ENCODE measurements at places on chromosomes 2 and 18.

DNA sequence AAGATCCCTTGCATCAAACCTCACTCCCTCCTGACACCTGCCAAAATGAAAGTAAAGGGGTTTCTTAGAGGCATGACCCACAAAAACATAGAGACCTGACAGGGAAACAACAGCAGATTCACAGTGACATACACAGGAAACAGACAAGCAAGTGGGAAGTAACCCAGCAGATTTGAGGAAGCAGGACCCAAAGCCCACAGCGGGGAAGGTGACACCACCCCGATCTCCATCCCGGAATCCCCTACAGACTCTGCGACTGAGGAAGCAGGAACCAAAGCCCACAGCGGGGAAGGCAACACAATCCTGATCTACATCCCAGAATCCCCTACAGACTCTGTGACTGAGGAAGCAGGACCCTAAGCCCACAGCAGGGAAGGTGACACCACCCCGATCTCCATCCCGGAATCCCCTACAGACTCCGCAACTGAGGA, 21.6 kb downstream of the CIB4 start:
- DNase-seq: no peak

DNA sequence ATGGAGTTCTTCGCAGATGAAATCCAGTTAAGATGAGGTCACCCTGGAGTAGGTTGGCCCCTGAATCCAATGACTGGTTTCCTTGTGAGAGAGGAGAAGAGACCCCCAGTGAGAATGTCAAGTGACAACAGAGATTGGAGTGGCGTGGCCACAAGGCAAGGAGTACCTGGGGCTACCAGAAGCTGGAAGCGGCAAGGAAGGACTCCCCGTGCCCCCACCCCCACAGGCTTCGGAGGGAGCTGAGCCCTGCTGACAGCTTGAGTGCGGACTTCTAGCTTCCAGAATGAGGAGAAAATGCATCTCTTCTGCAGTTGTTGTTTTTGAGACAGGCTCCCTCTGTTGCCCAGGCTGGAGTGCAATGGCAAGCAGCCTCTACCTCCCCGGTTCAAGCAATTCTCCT, 78.0 kb upstream of the HPCAL1 start:
- DNase-seq: no peak

DNA sequence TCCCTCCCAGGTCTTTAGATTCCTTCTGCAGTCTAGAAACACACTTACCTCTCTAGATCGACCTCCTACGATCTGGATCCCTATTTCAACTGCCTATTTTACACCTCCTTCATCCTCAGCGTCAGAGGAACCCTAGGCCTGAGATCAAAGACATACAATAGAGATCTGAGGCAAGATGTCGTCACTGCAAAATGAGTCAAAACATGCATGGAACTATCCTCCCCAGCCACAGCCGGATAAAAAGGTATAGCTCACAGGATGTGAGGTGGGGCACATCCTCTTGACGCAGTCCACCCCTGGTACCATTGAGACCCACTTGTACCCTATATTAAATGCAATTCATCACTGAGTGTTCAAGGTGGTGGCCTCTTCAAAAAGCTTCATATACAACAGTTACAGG, 63.7 kb upstream of the DNAJC10 start:
- peak; percentile 51 for DNase-seq

- DNase-seq: no peak
These were observed 47.2 kb downstream of the SDC1 start for GRCh38 chr2:20177556-20178248.

DNA sequence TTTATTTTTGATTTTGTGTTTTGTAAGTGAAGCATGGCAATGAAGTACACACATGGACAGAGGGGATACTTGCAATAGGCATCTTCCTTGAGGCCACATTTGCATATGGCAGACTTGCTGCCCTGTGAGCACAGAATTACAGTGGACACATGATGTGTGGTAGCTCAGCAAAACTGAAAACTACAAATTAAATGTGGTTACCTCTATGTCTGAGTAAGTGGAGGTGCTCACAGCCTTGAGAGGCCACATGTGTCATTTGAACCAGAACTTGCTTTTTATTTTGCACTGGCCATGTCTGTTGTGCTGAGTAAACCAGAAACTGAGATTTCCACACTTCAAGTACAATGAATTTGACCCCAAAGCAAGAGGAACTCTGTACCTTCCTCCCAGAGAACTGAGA, 998.5 kb upstream of the NXPH2 start:
- DNase-seq: no peak

DNA sequence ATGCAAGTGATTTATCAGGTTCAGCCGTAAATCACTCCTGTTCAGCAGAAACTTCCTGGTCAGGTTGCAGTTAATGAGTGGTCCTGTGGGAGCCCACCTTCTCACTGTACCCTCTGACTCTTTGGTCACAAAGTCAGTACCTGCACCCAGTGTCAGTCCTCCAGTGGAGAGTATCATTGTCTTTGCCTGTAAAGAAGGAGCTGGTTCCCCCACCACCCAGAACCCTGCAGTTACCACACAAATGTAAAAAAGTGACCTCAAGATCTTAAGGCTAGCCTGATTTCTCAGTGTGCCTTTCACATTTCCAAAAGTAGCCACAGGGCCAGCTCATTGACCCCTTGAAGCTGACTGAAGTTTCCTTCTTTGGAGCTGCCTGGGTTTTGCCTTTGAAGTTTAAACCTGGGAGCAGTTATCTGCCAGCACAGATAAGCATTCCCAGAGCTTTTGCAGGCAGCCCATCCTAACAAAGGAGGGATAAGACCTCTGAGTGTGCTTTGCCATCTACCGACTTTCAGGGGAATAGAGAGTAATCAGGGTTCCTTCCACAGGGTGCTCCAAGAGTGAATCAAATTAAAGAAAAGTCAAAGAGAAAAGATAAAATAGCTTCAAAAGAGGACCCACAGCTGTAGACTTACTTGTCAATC, 725.2 kb downstream of the CPS1 start:
- no peak for DNase-seq

DNA sequence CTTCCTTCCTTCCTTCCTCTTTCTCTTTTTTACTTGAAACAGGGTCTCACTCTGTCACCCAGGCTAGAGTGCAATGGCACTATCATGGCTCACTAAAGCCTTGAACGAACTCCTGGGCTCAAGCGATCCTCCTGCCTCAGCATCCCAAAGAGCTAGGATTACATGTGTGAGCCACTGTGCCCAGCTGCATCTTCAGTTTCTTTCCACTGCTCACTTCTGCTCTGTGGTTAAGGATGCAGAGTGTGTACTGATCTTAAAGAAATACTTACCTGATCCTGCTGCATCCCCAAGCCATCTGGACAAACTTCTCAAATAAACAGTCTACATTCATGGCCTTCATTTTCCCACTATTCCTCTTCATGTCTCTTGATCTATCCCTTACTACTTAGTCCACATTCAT, 13.0 kb downstream of the DPP4 start:
- DNase-seq: no peak

DNA sequence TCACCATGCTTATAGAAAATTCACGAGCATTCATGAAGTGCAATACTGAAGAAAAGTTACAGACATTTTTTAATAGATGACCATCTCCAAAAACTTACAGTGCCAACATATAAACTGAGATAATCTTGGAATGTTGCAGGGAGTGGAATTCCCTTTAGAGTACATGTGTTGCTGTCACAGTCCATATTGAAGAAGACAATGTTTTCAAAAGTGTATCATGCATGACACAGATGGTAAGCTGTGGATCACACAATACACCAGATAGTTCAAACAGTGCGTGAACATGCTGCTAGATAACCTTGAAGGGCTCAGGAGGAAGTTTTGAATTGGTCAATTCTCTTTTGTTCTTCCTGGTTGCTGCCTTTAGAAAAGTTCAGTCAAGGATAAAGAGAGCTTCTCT, 1644.3 kb upstream of the NXPH2 start:
- DNase-seq: no peak

- no peak for DNase-seq
These were observed 41.0 kb downstream of the SPP2 start for GRCh38 chr2:234091432-234091879.

- DNase-seq: no peak
These were observed 97.4 kb downstream of the MEP1B start for GRCh38 chr18:32287249-32287648.

- no peak for DNase-seq
These were observed 75.0 kb downstream of the CERS6 start for GRCh38 chr2:168530982-168531622.

DNA sequence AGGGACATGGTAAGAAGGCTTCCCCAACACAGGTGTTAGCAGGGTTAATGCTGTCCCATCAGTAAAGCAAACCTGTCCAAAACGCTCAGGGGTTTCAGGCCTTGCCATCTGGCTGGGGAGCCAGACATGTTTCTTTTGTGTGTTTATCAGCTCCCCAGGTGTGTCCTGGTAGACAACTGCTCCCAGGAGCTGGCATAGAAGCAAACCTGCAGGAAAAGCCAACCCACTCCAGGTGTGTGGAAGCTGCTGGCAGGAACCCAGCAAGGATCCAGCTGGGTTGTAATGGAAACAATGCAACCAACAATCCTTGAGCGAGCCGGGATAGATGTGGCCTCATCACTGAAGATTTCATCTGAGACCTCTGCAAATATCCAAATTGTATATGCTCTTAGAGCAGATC, 123.1 kb downstream of the RAB3GAP1 start:
- DNase-seq: no peak

GRCh38 chr18:28411806-28412205, 234.9 kb upstream of the CDH2 start:
- no peak for DNase-seq

DNA sequence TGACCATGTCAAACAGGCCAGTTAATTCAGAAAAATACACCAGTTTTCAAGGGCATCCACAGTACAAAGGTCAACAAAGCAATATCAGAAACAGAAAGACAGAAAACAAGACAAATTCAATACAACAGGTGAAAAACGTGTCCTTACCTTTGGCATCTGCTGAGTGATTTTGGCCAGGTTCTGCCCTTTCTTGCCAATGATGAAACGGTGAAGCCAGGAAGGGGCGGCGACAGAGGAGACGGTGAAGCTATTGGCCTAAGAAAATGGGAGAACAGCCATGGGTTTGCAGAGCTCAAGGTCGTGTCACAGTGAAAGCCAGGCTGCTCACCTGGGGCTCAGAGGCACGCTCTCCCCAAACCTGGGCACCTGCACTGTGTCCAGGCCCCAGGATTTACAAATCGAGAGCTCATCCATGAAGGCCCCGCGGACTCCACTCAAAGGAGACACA, 60.5 kb downstream of the HDLBP start:
- DNase-seq: no peak

GRCh38 chr2:190742431-190742830, 93.5 kb downstream of the NAB1 start:
- DNase-seq: no peak

DNA sequence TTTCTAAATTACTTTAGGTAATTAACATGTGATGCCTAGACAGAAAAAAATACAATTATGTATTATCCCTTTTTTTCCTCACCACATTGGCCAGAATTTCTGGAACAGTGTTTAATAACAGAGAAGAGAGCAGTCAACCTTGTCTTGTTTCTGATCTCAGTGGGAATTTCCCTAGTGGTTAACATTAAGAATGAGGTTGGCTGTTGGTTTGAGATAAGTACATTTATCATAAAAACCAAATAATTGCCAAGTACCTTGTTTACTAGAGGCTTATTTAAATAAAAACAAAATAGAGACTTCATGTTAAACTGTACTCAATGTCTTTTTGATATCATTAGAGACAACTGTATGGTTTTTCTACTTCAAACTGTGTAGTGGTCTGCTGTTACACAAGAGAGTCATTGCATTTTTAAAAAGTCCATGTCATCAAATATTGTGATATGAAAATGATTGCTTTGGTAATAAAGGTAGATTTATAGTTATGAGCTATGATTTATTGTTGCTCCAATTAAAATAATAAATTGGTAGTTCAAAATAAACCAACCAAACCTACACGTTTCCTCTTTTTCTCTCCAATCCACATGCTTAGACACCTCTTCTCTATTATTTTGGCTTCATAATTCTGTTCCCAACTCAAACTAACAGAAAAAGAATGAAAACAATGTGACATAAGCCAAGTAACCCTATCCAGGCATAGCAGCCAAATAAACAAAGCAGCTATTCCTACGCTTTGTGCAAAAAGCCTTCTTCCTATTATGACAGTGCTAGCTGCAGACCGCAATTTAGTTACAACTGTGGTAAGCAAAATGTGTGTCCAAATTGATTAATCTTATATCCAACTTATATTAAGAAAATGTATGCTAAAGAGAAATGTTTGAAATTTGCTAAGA, 20.9 kb upstream of the TANK start:
- peak; percentile 59 for DNase-seq

DNA sequence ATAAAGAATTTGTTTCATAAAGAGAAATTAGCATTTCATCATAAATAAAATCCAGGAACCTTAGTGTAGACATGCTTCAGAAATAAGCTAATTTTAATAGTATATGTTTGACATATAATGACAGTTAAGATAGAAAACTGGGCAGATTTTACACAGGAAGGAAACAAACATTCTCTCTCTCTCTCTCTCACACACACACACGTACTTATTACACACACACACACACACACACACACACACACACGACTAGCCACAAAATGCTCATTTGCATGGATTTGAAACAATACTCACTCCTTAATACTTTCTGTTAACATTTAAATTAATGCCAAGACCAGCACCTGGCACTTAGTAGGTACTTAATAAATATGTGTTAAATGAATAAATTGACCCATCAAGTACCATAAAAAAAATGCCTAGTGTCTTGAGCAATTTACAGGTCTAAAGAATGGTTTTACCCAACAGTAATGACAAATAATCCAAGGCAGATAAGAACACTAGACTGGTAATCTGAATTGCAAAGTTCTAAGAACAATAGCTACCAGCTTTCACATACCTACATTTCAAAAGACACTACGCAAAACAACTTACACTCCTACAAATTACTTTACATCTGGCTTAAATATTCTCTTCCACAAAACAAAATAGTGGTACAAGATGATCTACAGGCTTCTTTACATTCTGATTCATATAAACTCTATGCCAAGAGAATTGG, 2.9 kb upstream of the GALNT3 start:
- no peak for DNase-seq

- DNase-seq: no peak
These were observed 106.2 kb upstream of the DLX2 start for GRCh38 chr2:172208791-172209325.

- no peak for DNase-seq
These were observed 31.9 kb downstream of the DIPK1C start for GRCh38 chr18:74425161-74425560.

- DNase-seq: peak; percentile 70
These were observed 29.5 kb downstream of the PAX8 start for GRCh38 chr2:113248997-113249770.

GRCh38 chr2:39547811-39548719, 111.0 kb upstream of the MAP4K3 start:
- DNase-seq: no peak
